ENCODE measurements at places on chromosomes 4 and X.
A peak's percentile ranks its signal among the peaks of the same experiment; 100 is the strongest.

GRCh38 chrX:22674932-22675331 lies 324.8 kb upstream of the DDX53 start:
- no peak for DNase-seq

GRCh38 chr4:124183926-124184325 lies 528.6 kb downstream of the ANKRD50 start:
- no peak for DNase-seq

DNA sequence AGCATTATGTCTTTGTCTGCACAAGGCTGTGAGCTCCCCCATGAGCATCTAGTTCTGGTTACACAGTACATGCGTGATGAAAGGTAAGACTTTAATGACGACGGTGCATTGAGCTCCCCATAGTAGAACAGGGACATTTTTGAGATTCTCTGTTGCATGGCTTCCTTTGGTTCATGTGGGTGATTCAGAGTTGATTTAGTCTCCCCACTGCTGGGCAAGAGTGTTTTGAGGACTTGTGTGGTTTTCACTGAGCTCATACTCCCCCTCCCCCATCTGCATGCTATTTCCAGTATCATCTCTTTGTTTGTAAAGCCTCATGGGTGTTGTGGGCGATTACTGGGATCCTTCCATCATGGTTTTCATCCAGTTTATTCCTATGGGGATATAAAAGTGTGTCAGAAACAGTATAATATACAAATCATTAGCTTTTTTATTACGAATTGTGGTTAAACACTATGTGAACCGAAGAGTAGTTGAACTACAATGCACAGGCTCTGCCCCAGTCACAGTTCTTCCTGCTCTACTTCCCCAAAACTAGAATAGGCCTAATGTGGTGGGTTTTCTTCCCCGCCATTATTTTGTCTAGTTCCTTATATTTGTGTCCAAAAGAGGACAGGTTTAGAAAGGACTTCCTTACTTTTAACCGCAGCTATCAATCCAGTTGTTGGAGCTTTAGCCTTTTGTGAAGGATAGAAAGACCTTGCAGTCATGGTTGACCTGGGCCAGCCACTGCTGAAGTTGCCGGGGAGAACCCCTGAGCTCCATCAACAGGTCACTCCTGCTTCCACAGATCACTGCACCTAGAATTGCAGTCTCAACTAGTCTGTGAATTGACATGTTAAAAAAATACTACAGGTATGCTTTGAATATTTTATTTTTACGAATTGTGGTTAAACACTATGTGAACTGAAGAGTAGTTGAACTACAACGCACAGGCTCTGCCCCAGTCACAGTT lies 30.4 kb downstream of the KIT start:
- DNase-seq: no peak

- DNase-seq: no peak
Measured at GRCh38 chr4:23333946-23334878, 555.6 kb downstream of the PPARGC1A start.

GRCh38 chrX:39157796-39158195 lies 356.5 kb downstream of the MID1IP1 start:
- DNase-seq: no peak

- DNase-seq: no peak
Measured at GRCh38 chr4:149008415-149009025, 566.3 kb upstream of the NR3C2 start.

DNA sequence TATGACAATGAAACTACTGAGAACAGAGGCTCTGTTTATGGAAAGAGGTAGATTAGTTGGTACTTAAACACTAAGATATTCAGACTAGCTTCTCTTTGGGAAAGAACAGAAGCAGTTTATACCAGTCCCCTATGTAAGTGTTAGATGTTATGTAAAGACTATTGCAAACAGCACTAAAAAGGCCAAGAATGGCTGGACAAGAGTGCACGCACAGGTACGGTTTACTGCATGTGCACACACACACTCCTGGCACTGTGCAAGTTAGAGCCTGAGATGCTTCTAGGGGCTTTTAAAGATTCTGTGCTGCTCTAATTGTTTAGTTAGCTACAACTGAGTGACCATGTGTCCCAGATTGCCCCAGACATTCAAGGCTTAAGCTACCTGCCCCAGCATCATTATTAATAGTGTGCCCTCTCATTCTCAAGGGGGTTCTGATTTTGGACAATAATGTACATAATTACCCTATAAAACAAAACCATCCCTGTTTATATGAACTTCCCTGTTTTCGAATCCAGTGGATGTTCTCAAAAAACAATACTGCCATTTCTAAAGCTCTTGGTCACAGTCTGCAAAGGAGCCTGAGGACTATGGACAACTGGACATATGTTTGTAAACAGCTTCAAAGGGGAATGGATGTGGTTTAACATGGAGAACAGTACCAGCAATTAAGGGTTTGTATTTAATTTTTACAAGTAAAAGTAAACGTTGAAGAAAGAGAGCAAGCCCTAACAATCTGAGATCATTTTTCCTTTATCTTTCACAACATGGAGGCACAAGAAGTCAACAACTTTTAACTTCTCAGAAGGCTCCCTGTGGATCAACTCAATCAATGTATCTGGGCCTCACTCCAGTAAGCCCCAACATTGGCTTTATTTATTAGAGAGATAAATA lies 2.0 kb downstream of the SETD7 start:
- DNase-seq: no peak

- DNase-seq: no peak
Measured at GRCh38 chr4:24677909-24678308, 93.6 kb upstream of the DHX15 start.

- DNase-seq: no peak
Measured at GRCh38 chrX:47583240-47583861, 1.1 kb downstream of the TIMP1 start.

GRCh38 chrX:15843960-15844359 lies 10.7 kb downstream of the AP1S2 start:
- no peak for DNase-seq

- no peak for DNase-seq
Measured at GRCh38 chrX:111850975-111851374, 25.0 kb upstream of the TRPC5OS start.

GRCh38 chr4:168849030-168849675 lies 160.9 kb downstream of the CBR4 start:
- DNase-seq: peak; percentile 35

DNA sequence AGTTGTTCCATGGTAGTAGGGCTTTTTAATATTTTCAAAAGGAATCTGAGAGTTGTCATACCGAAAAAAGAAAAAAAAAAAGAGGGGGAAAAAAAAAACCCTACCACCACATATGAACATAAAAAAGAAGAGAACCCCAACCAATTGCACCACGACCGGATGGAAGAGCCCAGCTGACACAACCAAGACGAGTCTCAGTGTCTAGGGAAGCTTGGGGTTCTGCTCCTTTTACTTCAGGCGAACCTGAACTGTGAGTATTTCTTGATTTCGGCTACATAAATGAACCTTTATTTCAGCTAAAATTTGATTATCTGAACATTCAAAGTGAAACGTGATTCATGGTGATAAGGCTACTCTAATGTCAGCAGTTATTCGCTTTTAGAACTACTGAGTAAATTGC lies at the start of gene GPR34:
GPR34 (plus strand) TSS at position 139 of the 400 bp plus-strand sequence. CDS start 6,661 bp downstream, outside the sequence.
- DNase-seq: no peak

- DNase-seq: no peak
Measured at GRCh38 chrX:40424259-40424658, 156.5 kb upstream of the ATP6AP2 start.

- DNase-seq: peak; percentile 90
Measured at GRCh38 chr4:2418650-2419571, at the start of gene CFAP99. Gene CFAP99 (plus strand): TSS chr4:2418955.

DNA sequence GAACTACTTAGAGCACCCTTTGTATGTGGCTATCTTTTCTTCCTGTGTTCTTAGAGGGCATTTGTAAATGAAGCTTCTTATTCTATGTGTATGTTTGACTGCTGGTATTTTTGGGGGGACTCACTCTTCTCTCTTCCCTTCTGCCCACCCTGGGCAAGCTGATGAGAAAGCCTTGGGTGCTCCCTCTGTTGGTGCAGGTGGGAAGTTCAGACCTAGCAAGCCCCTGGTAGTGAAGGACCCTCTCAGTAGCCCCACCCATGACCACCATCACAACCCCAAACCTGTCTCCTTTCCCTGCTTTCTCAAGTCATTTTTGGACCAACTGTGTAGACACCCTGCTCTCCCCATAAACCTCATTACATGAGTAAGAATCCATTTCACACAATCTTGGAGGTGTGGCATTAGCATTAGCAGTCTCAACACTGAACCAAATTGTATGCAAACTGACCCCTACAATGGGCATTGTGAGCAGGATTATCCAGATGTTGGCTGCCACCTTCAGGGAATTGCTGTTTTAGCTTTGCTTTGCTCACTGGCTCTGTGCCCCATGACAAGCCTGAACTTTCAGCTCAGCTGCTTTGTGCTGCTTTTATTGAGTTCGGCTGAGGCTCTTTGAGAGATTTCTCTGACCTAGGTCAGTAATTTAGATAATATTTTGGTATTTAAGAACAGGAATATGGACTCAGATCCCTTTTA lies 27.9 kb downstream of the TRIM61 start:
- no peak for DNase-seq

GRCh38 chr4:2298532-2298991 lies 36.7 kb upstream of the MXD4 start:
- DNase-seq: no peak

GRCh38 chr4:36385951-36386571 lies 104.6 kb downstream of the DTHD1 start:
- no peak for DNase-seq

DNA sequence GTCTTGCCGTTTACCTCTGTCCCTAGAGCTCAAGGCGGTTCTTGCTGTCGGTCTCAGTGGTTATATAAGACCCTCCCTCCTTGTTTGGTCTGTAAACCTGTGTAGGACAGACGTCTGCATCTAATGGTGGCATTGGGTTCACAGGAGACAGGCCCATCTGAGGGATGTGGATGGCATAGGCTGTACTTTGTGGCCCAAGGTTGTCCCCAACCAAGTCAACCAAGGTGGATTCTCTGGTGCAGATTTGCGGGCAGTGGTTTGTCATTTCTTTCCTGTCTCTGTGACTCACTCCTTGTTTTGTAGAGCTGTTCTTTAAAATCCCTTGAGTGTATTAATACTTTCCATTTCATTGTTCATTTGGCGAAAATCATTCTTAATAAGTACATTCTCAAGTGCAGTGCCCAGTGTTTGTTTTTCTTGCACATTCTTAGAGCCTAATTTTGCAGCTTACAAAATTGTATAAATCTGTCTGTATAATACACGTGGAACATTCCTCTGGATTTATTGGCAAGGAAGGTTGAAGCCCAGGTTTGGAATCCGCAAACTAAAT lies 68.0 kb upstream of the TLR2 start:
- DNase-seq: no peak

GRCh38 chr4:83606460-83606859 lies 70.6 kb downstream of the GPAT3 start:
- DNase-seq: no peak

GRCh38 chrX:106696502-106696901 lies 30.0 kb upstream of the RNF128 start:
- DNase-seq: no peak

- DNase-seq: no peak
Measured at GRCh38 chr4:152479428-152480026, 56.4 kb downstream of the FBXW7 start.

DNA sequence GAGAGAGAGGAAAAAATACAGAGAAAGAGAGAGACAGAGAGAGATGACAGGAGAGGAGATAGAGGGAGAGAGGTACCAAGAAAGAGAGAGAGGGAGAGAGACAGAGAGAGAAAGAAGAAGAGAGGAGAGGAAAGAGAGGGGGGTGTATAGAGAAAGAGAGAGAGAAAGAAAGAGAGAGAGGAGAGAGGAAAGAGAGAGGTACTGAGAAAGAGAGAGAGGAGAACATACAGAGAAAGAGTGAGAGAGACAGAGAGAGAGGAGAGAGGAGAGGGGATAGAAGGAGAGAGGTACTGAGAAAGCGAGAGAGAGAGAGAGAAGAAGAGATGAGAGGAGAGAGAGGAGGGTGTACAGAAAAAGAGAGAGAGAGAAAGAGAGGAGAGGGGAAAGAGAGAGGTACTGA lies 269.4 kb downstream of the CRLF2 start:
- DNase-seq: no peak

DNA sequence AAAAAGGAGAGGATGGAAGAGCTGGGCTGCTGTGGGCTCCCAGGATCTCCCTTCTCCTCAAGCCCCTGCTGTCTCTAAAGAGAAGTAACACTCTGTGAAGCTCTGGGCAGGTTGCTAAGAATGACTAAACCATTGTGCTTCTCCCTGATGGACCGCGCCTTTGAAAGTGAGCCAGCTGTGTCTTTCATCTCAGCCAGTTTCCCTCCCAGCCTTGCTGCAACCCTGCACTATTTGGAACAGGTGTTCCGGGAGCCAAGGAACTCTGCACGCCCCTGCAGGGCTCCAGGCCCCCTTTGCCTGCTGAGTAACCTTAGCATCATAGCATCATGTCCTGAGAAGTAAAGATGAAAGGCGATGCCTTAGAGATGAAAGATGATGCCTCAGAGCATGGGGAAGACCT lies 39.7 kb downstream of the SMIM20 start:
- no peak for DNase-seq

DNA sequence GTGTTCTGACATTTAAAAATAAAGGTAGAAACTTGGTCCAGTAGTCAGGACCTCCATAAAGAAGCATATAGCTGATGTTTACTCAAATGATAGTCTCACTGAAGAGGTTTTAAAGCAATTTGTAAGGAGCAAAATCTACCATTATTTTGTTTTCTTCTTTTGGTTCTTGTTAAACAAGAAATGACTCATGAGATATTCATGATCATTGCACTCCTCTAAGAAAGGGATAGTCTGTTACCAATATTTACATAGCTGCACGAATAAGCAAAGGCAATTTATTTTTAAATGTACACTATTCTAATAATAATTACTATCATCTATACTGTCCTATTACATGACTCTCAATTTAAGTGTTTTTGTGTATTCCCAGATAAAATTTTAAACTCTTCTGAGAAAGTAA lies 397.9 kb downstream of the FAM47B start:
- DNase-seq: no peak

- DNase-seq: no peak
Measured at GRCh38 chrX:34770511-34770910, 113.4 kb upstream of the TMEM47 start.

DNA sequence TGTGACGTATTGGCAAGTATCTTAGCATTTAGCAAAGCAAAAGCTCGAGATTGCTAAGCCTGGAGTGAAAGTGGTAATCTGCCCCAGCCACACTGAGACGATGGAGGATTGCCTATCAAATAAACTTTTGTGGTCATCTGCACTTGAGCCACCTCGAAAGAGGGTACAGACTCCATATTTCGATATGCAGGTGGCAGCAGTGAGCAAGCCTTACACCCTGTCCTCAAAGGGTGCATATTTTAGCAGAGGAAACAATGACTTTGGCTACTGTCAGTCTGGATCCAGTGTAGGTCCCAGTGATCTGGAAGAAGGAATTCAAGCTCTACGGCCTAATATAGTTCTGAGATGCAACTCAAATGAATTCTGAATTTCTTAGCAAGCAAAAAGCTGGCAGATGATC lies 153.9 kb downstream of the ATG4A start:
- no peak for DNase-seq

- DNase-seq: no peak
Measured at GRCh38 chrX:130109429-130110378, 593 bp downstream of the ELF4 start.
